ENCODE measurements at places on chromosomes 7 and 10.

DNA sequence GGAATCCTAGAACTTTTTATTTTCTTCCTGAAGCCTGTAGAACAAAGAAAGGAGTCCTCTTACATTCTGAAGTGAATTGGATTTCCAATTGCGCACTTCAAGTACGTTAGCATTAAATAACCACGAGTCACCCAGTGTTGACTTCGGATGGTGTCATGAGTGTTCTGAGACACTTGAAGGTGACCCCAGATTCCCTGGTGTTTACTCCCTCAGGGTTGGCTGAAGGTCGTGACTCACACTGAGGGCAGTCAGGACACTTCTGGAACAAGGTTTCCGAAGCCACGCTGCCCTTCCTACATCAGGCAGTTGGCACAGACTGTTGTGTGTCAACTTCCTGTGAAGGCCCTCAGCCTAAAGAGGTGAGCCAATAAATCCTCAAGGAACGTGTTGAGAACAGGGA lies 186.6 kb upstream of the CELF2 start:
- DNase-seq = no peak

- DNase-seq = no peak
These were observed 273.6 kb downstream of the DYNC1I1 start for GRCh38 chr7:96045919-96046318.

- DNase-seq = no peak
These were observed 32.1 kb downstream of the LOXL4 start for GRCh38 chr10:98235846-98236245.

- no peak for DNase-seq
These were observed 103.0 kb upstream of the KLF6 start for GRCh38 chr10:3887885-3888476.

DNA sequence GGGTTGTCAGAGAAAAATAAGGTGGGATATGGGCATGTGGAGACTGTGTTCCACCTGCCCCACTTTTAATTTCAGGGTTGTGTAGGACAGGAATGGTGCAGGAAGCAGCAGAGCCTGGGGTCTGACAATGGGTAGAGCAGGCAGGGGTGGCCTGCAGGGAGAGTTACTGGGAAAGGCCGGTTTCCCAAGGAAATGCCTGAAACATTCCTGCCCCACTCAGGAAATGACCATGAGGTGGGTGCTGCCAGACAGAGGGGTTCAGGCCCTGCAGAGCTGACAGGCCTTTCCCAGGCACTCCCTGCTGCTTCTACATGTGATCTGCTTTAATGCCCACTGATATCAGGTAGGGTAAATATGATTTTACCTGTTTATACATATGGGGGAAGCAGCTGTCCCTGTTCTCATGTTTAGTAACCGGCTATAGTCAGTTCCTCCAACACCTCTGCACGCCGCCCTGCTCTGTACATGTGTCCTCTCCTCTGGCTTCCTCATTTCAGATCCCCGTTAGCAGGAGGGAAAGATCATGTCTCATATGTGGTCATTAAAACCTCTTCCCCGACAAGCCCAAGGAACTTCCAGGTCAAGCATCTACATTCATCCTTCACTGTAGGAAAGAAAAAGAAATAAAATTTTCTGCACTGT lies 118.6 kb upstream of the PRSS58 start:
- DNase-seq = no peak

DNA sequence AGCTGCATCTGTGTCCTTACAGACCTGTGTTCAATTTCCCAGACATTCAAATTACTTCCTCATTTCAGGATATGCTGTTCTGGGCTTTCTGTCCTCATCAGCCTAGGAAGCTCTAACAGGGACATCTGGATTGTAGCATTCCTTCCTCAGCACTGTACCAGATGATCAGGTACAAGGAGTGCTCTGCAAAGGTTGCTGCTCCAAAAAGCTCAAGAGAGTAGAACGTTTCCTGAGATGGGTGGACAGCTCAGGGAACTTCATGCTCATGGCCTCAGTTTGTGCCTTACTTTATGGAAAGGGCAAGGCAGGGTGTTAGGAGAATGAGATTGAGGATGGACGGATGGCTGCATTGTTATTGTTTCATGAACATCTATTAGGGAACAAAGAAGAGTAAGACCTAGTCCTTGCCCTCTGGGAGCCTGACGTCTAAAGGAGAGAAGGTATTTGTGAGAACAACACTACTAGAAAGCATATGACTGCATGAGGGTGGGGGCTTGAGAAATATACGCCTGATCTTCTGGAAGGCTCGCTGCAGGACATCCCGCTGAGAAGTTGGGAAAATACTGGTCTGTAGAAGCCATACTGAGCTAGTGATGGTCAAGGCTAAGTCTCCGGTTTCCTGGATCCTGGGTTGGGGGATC lies 10.5 kb upstream of the ZNF212 start:
- DNase-seq = no peak

DNA sequence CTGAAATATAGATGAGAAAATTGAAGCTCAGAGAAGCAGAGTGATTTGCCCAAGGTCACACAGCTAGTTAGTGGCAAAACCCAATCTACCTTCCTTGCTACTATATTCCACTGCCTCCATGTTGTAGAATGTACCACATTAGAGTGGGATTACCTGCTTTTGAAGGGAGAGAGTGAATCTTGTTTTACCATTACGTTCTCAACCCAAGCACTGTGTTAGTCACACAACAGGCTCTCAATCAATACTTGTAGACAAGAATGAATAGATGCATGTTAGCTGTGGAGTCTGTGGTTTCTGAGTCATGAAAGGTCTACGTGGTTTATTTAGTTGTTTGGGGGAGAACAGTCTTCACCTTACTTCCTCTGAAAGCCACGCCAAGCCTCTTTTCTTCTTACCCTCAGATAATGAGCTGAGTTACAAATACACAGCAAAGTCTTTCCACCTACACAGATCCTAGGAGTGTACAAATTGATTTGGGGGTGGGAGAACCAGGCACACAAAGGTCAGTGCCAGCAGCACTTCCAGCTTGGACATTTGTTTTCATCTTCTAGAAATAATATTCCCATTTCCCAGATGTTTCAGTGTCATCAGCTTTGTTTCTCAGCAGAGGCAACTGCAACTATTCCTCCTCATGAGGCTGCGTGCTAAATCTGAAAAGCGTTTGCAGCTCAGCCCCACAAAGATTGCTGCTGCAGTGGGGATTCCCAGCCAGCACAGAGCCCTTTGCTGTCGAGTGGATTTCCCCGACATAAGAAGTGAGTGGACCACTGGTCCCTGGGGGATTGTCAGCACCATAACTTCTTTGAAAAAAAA lies 71.5 kb upstream of the ADO start:
- DNase-seq = no peak

DNA sequence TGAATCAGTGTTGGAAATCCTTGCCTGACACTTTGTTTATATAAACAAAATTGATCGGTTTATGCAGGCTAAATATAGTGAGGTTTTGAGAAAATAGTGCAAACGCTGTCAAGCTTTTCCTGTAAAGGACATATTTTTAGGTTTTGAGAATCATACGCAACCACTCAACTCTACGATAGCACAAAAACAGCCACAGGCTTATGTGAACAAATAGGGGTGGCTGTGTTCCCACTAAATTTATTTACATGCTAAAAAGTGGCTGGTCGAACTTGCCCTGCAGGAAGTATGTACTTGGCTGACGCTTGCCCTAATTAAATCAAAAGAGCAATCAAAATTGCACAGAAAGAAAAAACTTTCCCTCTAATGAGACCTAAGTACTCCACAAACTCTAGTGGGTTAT lies 234.7 kb upstream of the CACNA2D1 start:
- no peak for DNase-seq

DNA sequence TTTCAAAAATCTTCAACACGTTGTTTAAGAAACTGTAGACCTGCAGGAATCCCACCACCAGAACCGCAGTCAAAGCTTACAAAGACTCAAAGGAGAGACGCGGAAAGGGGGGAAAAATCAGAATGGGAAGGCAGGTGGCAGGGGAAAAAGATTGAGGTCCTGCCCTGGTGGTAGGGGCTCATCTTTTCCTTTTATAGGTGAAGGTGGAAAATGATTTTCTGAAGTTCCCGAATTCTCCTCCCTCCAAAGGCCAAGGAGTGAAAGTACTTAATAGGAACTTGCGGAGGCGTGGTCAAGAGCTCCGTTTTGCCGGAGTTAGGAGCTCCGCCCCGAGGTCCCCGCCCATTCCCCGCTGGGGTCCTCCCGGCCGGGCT lies 724 bp downstream of the BBIP1 start:
- peak; percentile 60 for DNase-seq

GRCh38 chr7:26399736-26400135 lies 108.1 kb downstream of the SNX10 start:
- DNase-seq = no peak

DNA sequence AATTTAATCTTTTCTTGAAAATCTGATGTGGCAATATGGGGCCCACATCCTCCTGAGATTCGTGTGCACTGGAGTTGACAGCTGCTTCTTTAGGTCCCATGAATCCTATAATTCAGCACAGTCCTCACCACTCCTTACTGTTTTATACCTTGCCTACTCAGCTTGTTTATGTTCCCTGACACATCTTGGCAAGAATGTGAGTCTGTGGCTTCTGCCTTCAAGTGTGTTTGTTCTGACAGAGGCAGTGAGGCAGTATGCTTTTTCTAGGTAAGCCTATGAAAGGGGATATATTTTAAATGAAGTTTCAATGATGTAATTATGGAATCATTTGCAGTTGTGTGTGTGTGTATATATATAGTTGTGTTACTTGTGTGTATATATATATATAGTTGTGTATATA lies 106.4 kb downstream of the AMPH start:
- DNase-seq = no peak

DNA sequence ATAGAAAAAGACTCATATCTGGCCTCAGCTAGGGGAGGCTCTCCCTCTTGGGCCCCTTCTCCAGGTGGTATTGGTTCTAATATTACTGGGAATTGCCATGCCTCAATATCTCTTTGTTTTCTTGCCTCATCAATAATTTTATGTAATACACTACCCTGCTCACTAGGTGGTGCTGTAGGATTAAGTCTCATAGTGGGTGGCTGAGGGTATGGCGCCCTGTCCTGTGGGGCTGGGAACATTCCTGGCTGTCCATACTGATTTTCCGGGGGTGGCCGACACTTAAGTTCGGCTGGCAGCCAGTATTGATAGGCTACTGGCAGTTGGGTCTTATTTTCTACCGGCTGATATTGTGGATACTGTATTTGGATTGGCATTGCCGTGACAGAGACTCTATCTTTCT lies 9.0 kb upstream of the TAS2R3 start:
- DNase-seq = no peak

DNA sequence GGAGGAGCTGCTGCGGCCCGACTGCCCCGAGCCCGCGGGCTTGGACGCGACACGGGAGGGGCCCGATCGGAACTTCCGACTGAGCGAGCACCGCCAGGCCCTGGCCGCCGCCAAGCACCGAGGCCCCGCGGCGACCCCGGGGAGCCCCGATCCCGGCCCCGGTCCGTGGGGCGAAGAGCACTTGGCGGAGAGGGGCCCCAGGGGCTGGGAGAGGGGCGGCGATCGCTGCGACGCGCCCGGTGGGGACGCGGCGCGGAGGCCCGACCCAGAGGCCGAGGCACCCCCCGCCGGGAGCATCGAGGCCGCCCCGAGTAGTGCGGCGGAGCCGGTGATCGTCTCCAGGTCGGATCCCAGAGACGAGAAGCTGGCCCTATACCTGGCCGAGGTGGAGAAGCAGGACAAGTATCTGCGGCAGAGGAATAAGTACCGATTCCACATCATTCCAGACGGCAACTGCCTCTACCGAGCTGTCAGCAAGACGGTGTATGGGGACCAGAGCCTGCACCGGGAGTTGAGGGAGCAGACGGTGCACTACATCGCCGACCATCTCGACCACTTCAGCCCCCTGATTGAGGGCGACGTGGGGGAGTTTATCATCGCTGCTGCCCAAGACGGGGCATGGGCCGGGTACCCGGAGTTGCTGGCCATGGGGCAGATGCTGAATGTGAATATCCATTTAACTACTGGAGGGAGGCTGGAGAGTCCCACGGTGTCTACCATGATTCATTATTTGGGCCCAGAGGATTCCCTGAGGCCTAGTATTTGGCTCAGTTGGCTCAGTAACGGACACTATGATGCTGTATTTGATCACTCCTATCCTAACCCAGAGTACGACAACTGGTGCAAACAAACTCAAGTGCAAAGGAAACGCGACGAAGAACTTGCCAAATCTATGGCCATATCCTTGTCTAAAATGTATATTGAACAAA lies 1.4 kb downstream of the OTUD1 start:
- no peak for DNase-seq

DNA sequence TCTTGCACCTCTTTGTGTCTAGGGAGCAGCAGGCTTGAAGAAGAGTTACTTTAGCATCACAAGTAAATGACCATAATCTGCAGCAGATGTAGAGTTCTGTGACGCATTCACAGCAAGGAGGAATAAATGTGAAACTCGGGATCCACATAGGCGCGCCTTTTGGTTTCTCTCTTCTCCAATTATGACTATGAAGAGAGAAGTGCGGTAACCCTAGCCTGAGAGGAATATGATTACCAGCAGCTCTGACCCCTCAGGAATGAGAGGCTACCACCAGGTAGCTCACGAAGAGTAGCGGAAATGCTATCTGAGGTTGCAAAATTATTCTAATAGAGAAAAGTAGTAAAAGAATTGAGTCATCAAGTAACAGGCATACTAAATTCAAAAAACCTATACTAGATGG lies 25.2 kb upstream of the DMTF1 start:
- DNase-seq = no peak

- DNase-seq = no peak
These were observed 22.2 kb downstream of the KNDC1 start for GRCh38 chr10:133182190-133182589.

GRCh38 chr10:56823849-56824248 lies 462.8 kb upstream of the ZWINT start:
- DNase-seq = no peak

DNA sequence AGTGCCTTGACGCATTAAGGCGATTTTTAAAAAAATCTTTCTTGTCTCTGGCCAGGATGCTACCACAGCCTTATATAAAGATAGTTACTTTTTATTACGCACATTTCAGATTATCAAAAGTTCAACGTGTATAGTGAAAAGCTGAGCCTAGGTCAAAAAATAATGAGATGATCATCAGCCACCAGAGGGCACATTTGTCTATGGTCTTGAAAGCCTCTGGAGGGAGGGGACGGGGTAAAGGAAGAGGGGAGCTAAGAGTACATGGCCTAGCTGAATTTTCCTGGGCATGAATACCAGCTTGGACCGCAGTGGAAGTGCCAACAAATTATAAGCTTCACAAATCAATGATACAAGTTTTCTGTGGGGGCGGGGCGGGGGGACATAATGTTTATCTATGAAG lies 285.9 kb upstream of the SMIM30 start:
- no peak for DNase-seq

DNA sequence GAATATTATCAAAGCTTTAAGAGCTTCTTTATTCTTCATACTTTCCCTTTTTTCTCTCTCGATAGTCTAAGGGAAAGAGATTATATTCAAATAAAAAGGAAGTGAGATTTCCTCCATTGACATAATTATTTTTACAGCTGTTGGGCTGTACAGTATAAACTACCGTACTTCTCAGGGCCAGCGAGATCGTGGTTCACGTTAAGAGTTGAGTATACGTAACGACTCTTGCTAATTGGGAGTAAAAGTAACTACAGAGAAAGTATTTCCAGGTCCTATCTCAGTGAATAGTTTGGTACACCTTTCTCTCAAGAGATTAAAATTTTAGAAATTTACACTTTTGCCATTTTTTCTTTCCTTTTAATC lies 57.8 kb downstream of the INPP5F start:
- DNase-seq = no peak

- no peak for DNase-seq
These were observed 365.2 kb upstream of the MEOX2 start for GRCh38 chr7:16051561-16052255.

GRCh38 chr7:36967387-36967786 lies 243.1 kb upstream of the AOAH start:
- DNase-seq = no peak

Data from frontal cortex (tissue), 4 donors.